Hematopoietic multipotent progenitor cell treated with erythropoietin and hydrocortisone succinate and interleukin-3 and kit ligand, for 4 days (in vitro differentiated cells): ENCODE measurements at places on chromosomes 11 and 22.

DNA sequence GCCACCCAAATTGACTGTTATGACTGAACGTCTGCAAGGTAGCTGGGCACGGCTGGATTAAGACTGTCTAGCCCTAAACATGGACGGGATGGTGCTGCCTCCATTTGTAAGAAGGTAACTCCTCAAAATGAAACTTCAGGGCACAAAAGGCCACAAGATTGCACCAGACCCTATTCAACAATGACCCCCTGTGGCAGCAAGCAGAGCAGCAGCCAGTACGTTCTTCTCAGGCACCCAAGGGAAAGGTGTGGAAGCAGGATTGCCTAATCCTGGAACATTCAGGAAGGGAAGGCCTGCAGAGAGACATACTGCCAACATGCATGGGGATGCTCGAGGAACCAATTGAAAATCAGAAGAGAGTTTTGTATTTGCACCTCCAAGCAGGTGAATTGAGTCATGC is 4.5 kb upstream of the TBX10 start:
- peak; percentile 35 for DNase-seq

- no peak for DNase-seq
These were observed 10.7 kb upstream of the NEU3 start for GRCh38 chr11:74978041-74978440.

- DNase-seq = no peak
These were observed 39.3 kb downstream of the RPL27A start for GRCh38 chr11:8721609-8722500.

- peak; percentile 70 for DNase-seq
These were observed at the start of gene CYTH4 for GRCh38 chr22:37282385-37282677. Gene CYTH4, plus strand, starts transcription at chr22:37282508. Its CDS starts 62 bp downstream, at chr22:37282570.

GRCh38 chr11:20017320-20017719 is 143.0 kb downstream of the DBX1 start:
- no peak for DNase-seq

DNA sequence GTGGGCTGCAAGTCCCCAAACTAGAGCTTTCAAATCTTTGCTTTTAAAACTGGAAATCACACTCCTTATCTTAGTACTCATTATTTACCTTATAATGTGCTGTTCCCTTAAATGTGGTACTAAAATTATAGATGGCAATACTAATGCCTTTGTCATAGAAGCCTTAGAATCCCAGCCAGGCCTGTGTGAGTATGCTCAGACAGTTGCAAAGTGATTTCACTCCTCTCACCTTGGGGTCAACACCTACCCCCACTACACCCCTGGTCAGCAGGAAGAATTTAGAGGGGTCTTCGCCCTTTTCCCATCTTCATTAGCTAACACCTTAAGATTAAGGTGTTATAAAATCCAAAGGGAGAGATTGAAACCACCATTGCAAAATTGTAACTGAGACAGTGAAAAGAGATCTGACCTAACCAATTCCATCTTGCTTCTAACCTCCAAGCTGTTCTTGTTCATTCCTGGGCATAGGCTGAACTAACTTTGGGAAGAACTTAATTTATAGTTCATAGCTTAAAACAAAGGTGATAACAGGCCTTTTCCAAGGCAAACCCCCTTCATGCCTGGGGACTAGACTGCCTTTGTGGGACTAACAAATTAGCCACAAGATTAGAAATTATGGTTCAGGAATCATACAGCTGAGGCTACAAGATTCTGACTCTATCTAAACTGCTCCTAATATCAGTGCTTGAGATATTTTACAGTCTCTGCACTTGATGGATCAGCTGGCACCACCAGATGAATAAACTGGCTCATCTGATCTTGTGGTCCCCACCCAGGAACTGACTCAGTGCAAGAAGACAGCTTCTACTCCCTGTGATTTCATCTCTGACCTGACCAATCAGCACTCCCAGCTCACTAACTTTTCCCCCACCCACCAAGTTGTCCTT is 10.4 kb upstream of the MRPL17 start:
- peak; percentile 48 for DNase-seq

GRCh38 chr22:43447380-43447779 is 35.6 kb downstream of the MPPED1 start:
- no peak for DNase-seq
